ENCODE measurements at places on chromosomes 1 and 21.
A peak's percentile ranks its signal among the peaks of the same experiment; 100 is the strongest.

- no peak for DNase-seq
These were observed 67.2 kb downstream of the TEX35 start for GRCh38 chr1:178580096-178580495.

DNA sequence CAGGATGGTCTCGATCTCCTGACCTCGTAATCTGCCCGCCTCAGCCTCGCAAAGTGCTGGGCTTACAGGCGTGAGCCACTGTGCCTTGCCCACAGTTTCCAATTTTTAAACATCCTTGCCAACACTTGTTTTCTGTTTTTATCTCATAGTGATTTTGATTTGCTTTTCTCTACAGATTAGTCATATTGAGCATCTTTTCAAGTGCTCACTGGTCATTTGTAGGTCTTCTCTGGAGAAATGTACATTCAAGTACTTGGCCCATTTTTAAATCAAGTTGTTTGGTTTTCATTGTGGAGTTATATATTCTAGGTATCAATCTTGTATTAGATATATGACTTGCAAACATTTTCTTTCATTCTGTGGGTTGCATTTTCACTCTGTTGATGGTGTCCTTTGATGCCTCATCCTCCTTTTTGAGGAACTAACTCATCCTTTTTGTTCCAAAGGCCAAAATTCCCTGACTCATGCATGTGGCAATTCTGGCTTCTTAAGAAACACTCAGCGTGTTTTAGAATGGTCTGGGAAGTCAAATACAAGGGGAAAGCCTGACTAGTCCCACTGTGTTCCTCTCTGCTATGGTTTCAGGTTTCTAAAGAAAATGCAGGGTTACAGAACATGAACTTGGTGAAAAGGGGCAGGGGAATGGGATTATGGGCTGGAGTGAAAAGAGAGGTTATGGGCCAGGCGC is 37.3 kb downstream of the PTAFR start:
- no peak for DNase-seq

GRCh38 chr1:167936930-167937708 is at the start of gene MPC2:
Gene MPC2 (minus strand): TSS chr1:167937072. CDS start chr1:167935841, 1,231 bp downstream.
- DNase-seq = peak; percentile 30

GRCh38 chr1:16075337-16076030 is 2.0 kb upstream of the FAM131C start:
- no peak for DNase-seq

- no peak for DNase-seq
These were observed 78.6 kb upstream of the TLR5 start for GRCh38 chr1:223221686-223222085.
